ENCODE measurements at places on chromosomes 4 and X.

- no peak for DNase-seq
These were observed 35.9 kb downstream of the SLC9A6 start for GRCh38 chrX:136021160-136021559.

GRCh38 chrX:114798907-114799306 is 215.0 kb downstream of the HTR2C start:
- no peak for DNase-seq

DNA sequence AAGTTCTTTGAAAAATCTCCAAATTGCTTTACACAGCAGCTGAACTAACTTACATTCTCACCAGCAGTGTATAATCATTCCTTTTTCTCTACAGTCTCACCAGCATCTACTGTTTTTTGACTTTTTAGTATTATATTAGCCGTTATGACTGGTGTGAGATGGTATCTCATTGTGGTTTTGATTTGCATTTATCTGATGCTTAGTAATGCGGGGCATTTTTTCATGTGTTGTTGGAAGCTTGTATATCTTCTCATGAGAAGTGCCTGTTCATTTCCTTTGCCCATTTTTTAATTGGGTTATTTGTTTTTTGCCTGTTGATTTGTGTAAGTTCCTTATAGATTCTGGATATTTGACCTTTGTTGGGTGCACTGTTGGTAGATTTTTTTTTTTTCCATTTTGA is 931.7 kb downstream of the CENPC start:
- DNase-seq: no peak

- DNase-seq: no peak
These were observed 12.1 kb downstream of the TMEM164 start for GRCh38 chrX:110015032-110015431.

DNA sequence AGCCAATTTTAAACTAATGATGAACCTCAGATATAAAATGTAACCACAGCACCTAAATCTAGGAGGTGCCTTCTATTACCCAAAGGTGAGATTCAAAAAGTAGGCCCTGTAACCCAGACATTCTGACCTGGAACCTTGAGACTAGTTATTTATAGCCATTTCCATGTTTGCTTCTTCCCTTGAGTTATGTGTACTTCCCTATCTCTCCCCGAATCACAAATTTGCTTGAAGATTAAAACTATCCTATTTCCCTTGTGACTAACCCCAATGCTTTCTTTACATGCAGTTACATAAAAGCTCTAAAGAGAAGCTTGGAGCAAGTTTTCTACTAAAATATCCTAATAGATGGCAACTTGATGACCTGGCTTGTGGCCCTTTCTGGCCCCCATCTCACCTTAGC is 32.6 kb upstream of the S100G start:
- no peak for DNase-seq

Measured in effector memory CD4-positive, alpha-beta T cell (primary cell).